ENCODE measurements at places on chromosomes 7 and 10. TPM values are rescaled to one million over a fixed set of nuclear protein-coding genes. Genes with fewer than 3 reads are reported as not detected.

The ZNF746 gene
- total RNA-seq: 18.7 TPM

The ASIC3 gene
- 4.4 TPM for total RNA-seq

DNA sequence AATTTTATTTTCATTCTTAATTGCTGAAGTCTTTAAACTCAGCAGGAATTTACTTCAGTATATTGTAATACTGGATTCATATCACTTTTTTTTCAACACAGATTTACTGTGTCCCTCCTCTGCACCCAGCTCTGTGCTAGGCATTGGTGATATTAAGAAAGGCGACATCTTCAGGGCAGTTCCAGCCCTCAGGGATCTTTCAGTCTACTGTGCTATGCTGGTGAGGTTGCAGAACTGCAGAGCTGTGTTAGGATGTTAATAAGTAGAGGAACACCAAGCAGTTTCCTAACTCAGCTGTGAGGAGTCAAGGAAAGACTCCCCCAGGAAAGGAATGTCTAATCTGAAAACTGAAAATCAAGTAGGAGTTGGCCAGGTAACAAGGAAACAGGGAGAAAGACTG lies 158.2 kb upstream of the NPY start:
- DNase-seq: no peak

The LANCL2 gene
- total RNA-seq: 10.0 TPM

The NAPEPLD gene
- total RNA-seq: 9.7 TPM

All from HCT116 (cell line).